ENCODE measurements at places on chromosomes 5 and 9.
A peak's percentile ranks its signal among the peaks of the same experiment; 100 is the strongest.

- DNase-seq = no peak
Measured at GRCh38 chr9:123637606-123637944, 281.6 kb downstream of the CRB2 start.

GRCh38 chr5:9502050-9502834 lies 43.6 kb downstream of the SEMA5A start:
- no peak for DNase-seq

- no peak for DNase-seq
Measured at GRCh38 chr9:125407432-125407973, 145.9 kb downstream of the GAPVD1 start.

DNA sequence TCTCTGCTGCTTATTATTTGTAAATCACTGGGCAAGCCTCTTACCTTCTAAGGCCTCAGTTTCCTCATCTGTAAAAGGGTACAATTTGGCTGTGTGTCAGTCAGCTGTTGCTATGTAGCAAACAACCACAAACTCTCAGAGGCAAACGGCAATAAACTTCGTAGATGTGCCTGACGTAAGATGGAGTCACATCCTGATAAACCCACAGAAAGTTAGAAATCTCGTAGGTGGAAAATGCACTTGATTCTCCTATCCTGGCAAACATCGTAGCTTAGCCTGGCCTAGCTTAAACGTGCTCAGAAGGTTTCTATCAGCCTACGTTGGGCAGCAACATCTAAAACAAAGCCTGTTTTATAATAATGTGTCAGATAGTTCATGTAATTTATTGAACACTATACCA lies 35.0 kb upstream of the UNC5A start:
- no peak for DNase-seq

GRCh38 chr5:11222169-11222568 lies 461.1 kb upstream of the DAP start:
- DNase-seq = no peak

GRCh38 chr5:71533142-71533541 lies 54.0 kb upstream of the MCCC2 start:
- DNase-seq = no peak

- peak; percentile 69 for DNase-seq
Measured at GRCh38 chr9:133406480-133407307, 11.1 kb downstream of the REXO4 start.

GRCh38 chr5:96193946-96194345 lies 232.3 kb upstream of the ELL2 start:
- DNase-seq = no peak

GRCh38 chr5:78974601-78975000 lies 10.5 kb downstream of the ARSB start:
- DNase-seq = no peak

DNA sequence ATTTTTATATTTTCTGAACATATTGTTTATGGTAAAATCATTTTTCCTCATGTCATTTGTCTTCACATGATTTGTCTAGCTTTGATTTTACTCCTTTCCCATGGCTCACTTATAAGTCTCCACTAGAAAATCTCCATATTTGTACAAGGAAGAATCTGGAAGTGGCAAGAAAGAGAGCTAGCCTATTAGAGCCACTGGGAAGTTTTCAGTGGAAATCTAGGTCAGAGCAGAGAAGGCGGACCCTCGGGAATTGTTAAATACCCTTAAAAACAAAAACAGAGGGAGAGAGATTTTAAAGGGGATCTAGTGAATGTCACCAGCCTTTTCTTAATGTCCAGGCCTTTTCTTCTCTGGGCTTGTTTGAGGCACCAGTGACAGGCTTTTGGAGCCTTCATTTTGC lies 56.6 kb downstream of the GRAMD2B start:
- no peak for DNase-seq

- DNase-seq = no peak
Measured at GRCh38 chr5:143573568-143574170, 170.2 kb upstream of the NR3C1 start.

DNA sequence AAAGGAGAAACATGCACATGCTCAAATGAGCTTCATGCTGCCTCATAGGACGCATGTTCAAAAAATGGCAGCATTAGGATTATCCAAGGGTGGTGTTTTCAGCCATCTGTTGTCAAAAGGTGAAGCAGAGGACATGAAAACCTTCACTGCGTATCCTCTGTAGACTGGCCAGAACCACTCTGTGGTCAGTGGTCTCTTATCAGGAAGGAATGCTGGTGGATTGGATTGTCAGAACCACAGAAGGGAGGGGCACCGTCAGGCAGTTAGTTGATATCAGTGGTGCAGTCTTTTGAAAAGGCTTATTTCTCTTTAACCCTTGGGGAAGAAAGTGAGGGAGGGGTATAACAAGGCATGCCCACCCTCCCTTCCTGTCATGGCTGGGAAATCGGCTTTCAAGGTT lies 100.1 kb downstream of the FBXL7 start:
- no peak for DNase-seq

DNA sequence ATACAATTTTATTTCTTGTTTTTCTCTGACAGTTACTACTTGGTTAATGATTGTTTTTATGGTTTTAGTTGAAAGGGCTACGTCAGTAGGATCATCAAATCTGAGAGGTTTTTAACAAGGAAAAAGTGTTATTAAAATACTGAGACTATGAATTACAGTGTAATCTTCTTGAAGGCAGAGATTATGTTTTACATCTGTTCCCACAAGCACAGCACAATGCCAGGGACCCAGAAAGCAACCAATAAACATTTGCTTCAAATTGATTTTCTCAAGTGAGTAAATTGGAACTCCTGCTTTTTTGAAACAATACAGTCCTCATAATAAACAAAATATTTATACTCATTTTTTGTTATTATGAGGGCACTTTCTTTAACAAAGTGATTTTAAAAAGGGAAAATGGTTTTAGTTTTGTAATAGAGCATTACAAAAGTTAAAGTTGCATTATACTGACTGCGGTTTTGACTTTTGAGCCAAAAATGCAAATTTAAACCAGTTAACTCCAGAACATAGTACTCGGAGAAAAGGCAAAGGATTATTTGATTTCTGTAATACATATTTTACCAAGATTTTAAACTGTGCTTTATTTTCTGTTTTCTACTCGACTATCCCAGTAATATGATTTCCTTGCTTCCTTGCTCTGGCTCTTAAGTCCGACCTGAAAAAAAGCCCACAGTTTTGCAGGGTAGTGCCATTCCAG lies 176.9 kb downstream of the GDNF start:
- no peak for DNase-seq

DNA sequence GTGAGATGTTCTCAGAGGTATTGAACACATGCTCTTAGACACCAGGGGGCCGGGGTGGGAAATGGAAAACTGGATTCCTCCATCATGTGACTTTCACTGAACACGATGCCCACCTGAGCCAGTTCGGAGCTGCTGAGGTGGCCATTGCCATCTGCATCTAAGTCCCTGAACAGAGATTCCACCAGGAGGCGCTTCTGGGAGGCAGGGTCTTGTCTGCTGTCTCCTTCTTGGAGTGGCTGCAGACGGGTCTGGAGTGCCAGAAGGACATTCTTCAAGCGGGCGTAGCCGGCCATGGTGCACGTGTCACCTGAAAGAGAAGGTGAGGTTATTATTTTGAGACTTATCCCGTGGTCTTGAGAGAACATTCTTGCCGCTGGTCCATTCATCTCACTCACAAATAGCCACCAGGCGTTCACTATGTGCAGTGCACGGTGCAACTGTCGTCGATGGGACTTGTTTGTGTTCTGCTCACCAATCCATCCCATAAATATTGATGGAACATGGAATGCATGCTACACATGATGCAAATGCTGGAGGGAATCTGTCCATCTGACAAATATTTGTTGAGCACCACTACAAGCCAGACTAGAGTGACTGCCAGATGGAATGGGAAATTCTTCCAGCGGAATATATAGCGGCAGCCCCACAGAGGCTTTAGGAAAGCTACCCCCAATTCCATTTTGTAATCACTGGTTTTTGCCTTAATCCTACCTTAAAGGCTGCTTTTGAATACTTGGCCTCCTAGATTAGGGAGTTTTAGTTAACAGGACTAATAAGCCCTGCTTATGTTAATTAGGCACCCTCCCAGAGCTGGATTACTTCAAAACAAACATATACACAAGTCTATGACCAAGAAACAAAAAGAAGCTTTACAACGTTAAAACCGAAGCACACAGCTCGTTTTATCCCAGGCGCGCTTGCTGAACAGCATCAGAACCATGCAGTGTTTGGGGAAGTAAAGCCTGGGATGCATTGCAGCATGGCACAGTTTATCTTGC lies 264.8 kb downstream of the HSPA4 start:
- no peak for DNase-seq

DNA sequence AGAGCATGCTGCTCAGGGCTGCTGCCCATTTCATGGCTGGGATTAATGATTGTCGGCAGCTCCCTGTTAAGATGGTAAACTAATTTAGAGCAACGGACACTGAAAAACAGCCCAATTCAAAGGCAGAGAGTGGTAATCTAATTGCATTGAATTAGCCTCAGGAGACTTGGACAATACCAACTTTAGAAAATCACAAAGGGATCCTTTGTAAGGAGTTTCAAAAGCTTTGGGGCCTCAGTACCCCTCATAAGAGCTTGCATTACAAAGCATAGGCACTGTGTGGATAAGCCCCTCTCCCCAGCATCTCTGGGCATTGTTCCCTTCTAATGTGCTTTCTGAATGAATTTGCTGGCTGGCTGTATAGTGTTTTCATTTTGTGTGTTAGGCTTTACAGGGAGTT lies 6.7 kb downstream of the GLRA1 start:
- no peak for DNase-seq

DNA sequence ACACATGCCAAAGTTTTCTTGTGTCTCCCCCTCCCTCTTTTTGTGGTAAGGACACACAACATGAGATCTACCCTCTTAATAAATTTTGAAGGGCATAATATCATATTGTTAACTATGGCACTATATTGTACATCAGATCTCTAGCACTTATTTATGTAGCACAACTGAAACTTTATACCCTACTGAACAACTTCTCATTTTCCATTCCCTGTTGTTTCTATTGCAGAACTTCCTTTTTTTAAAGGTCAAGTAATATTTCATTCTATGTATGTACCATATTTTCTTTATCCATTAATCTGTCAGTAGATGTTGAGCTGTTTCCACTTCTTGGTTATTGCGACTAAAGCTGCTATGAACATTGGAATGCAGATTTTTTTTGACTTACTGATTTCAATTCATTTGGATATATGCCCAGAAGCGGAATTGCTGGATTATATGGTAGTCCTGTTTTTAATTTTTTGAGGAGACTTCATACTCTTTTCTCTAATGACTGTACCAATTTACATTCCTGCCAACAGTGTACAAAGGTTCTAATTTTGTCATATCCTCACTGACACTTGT lies 305.3 kb downstream of the PRR16 start:
- no peak for DNase-seq

DNA sequence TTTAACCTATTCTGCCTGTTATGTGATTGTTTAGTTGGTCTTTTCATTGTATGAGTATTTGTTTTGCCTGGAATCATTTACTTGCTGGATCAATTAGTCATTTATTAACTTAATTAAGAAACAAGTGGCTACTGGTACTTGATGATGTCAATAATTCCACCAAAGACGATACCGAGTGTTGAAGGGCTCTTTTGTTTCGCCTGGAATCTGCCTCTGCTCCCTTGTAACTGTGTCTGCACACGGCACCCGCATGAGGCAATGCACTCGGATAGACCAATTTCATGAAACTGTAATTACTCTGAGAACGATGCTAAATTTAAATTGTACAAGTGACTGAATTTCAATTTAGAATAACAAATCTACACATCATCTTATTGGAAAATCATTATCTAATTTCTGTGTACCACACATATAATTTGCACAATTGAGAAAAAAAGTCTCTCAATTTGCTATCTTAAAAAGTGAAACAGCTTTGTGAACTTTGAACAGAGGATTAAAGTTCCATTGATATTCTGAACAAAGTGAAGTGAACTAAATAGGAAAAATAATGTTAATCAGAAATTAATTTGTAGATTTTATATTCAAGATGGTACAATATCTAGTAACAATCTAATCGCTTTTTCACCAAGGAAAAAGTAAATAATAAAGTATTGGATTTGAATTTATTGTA lies 143.2 kb downstream of the CTNND2 start:
- no peak for DNase-seq

- no peak for DNase-seq
Measured at GRCh38 chr5:144812763-144813162, 642.1 kb downstream of the KCTD16 start.

DNA sequence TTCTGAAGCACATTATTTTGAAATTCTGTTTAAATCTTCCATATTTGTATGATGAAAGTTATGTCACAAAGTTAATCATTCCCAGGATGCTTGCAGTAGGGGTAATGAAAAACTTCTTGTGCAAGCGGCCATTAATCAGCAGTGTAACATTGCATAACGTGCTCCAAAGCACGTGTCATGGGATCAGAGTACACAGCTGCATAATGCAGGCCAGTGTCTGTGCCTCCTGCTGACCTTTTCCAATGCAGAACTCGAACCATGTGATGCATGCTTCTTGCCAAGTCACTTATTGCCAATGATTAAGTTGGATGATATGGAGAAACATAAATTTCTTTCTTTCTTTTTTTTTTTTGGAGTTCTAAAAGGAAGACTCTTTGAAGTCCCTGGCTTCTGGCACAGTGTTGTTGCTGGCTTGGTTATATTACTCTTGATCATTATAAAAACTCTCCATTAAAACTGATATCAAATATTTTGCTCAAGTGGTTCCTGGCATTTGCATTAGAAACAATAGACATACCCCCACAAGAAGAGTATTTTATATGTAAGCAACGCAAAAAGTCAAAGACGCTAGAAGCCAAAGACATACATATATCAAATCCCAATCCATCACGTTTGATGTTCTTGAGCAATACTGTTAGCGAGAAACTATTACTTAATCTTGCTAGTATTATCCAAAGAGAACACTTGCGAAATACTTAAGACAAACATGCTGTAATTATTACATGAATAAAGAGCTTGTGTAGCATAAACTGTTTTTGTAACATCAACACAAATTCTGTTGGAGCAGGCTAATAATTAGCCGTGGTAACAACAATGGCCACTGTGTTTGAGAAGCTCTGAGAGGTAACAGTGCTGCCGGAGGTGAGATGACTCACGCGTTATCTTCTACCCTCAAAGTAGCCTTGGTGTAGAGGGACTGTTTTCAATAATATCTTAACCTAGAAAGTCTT lies 164.2 kb downstream of the AUH start:
- DNase-seq = no peak

- DNase-seq = no peak
Measured at GRCh38 chr9:114110180-114110579, 11.1 kb upstream of the KIF12 start.

DNA sequence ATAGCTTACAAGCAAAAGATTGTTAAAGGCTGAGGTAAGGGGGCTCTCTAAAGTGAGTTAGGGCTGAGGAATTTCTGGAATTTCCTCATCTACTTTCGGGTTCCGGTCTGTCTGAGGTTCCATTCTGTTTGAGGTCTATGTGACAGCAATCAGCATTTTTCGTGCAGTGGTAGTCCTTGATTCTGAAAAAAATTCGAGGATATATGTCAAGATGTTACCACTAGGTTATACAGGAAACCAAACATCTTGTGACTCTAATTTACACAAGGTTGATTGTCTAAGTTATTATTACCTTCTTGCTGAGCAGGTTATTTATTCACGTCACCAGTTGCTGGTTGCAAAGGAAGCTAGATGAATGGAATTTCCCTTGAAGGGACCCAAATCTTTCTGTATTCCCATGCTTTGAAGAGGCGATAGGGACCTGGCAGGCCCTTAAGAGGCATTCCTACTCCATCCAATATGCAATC lies 35.2 kb downstream of the RLN2 start:
- DNase-seq = no peak

GRCh38 chr5:143041461-143041860 lies 271.3 kb downstream of the ARHGAP26 start:
- no peak for DNase-seq

- DNase-seq = no peak
Measured at GRCh38 chr9:118643118-118643517, 726.1 kb downstream of the BRINP1 start.
